ENCODE measurements at places on chromosomes 7 and 10.

DNA sequence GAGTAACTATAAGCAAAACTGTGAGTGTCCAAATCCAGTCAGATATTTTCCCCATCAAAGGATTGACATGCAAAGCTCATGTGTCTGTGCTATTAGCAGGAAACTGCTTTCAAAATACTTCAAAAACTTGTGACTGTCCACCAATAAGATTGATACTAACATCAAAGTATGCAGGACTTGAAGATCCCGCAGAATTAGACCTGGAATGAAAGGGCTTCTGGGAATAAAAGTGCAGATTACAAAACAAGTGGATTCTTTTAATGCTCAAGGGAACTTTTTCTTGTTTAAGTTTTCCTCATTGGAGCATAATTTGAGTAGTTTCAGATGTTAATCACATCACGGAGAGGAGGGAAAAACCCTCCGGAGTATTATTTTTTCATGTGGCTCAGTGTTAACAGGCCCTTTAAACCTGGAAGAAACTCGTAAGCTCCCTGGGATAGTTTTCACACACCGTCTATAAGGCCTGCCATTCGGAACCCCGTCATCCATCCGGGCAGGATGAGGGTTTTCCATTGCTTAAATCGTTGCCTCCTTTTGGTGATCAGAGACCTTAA, 33.9 kb upstream of the MKX start:
- no peak overlapping the region for H3K27ac ChIP-seq
- H3K27me3 ChIP-seq = peaks cover 15% of the 10 kb centered on the region
- no peak overlapping the region for H3K4me3 ChIP-seq
- no peaks in the 10 kb centered on the region for H3K4me1 ChIP-seq

DNA sequence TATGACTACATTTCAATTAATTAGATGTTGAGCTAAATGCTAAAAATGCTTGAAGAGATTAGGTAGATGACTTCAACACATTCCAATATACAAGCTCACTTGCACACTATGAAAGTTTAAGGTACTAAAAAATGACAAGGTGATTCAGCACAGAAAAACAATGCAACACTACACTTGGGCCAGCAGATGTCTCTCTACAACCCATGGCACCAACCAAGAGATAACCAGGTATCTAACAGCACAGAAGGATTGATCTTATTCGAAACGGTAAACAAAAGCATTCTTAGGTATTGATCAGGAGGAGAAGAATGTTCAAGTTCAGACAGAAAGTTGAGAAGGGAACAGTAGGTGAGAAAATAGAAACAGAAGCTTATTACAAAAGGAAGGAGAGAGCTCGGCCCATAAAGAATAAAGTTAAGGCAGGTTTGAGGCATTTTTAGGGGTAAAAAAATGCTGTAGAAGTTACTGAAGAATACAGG, 248.2 kb upstream of the KLF14 start:
- H3K4me1 ChIP-seq = peaks cover 61% of the 10 kb centered on the region
- no peak for DNase-seq
- H3K27ac ChIP-seq = peak overlapping the region; percentile 15
- no peaks in the 10 kb centered on the region for H3K27me3 ChIP-seq
- H3K4me3 ChIP-seq = no peak overlapping the region
- peaks cover 6% of the 10 kb centered on the region for H3K36me3 ChIP-seq

GRCh38 chr7:332646-333392, 42.8 kb downstream of the FOXL3 start:
- H3K4me1 ChIP-seq = peaks cover 13% of the 10 kb centered on the region
- peak overlapping the region; percentile 50 for H3K27ac ChIP-seq
- peak overlapping the region; percentile 29 for H3K4me3 ChIP-seq
- H3K27me3 ChIP-seq = no peaks in the 10 kb centered on the region
- no peak for DNase-seq
- no peaks in the 10 kb centered on the region for H3K36me3 ChIP-seq

DNA sequence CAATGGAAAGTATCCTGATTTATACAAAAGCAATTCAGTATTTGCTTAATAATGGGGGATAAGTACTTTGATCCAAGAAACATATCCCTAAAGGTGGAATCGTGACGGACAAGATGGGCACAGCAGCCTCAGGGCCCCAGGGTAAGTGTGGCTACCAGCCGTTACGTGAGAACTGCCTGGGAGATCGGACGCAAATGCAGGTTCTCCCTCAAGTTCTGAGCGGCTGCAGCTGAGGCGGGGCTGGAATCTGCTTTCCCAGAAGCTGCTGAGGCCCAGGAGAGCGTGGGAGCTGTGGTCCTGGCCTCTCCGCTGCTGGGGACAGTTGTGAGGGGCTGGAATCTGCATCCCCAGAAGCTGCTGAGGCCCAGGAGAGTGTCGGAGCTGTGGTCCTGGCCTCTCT, 13.5 kb downstream of the FOXL3 start:
- no peaks in the 10 kb centered on the region for H3K36me3 ChIP-seq
- no peak overlapping the region for H3K4me3 ChIP-seq
- H3K27me3 ChIP-seq = peaks cover 27% of the 10 kb centered on the region
- H3K27ac ChIP-seq = no peak overlapping the region
- no peak for DNase-seq
- no peaks in the 10 kb centered on the region for H3K4me1 ChIP-seq

- H3K4me1 ChIP-seq = no peaks in the 10 kb centered on the region
- no peaks in the 10 kb centered on the region for H3K36me3 ChIP-seq
- no peak overlapping the region for H3K4me3 ChIP-seq
These were observed 39.9 kb upstream of the CC2D2B start for GRCh38 chr10:95867866-95868265.

- H3K4me1 ChIP-seq = no peaks in the 10 kb centered on the region
- no peaks in the 10 kb centered on the region for H3K27me3 ChIP-seq
- no peak overlapping the region for H3K27ac ChIP-seq
- no peak overlapping the region for H3K4me3 ChIP-seq
- no peak for DNase-seq
These were observed 367.7 kb upstream of the NPVF start for GRCh38 chr7:25595996-25596395.

DNA sequence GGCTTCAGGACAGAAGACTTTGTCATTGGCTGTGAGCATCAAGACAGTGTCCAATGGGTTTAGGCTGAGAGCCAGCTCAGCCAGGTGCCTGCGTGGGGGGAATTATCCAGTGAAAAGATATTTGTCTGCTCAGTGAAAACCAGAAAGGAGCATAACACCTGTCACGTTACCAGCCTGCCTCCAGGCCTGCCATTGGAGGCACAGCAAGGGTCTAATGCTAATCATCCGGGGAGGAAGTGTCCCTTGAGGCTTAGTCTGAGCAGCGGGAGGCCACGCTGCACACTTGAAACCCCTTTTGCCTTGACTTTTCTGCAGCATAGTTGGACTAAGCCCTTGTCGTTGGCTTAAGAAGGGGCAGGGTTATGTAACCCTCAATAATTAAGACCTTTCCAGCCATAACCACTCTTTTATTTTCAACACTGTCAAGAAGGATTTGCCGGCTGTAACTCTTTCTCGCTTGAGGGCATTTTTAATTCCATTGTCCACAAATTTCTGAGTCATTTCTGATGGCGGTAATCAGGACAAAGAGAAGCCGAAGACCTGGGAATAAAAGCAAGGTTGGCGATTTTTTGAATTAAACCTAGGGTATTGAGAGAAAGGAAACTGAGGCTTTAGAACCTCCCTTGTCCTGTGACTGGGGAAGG, 639.6 kb upstream of the FOXK1 start:
- no peaks in the 10 kb centered on the region for H3K36me3 ChIP-seq
- no peak overlapping the region for H3K27ac ChIP-seq
- H3K4me1 ChIP-seq = no peaks in the 10 kb centered on the region
- no peak for DNase-seq

- DNase-seq = no peak
- H3K4me1 ChIP-seq = no peaks in the 10 kb centered on the region
- H3K4me3 ChIP-seq = no peak overlapping the region
- peaks cover 39% of the 10 kb centered on the region for H3K27me3 ChIP-seq
- H3K36me3 ChIP-seq = no peaks in the 10 kb centered on the region
These were observed 50.4 kb upstream of the ENO4 start for GRCh38 chr10:116798859-116799258.

DNA sequence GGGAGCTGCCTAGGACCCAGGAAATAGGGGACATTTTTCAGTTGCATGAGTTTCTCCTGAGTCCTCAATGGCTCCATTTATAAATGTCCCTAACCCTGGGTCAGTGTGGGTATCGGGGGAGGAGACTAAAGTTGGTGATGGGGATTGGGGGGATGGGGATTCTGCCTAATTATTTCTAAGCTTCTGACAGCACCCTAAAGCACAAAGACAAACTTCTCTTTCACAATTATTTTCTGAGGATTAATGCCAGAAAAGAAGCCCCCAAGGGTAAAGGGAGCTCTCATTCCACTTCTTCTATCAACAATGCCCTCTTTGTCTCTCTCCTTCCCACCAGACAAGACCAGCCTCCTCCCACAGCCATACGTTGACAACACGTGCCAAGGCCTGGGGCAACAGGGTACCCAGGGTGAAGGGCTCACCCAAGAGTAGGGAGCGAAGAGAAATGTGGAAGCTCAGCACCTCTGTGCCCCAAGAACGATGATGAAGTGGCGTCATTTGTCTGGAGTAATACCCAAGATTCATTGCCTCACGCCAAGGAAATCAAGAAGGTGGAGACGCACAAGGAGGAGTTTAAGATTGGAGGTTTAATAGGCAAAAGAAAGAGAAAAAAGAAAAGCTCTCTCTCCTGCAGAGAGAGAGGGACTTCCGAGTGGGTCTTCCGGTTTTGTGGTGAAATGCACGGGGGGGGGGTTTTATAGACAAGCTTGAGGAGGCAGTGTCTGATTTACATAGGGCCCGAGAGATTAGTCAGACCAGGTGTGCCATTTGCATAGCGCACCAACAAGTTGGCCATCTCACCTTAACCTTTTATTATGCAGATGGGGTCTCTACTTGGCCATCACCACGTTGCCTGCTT, 14.4 kb upstream of the GJC3 start:
- no peaks in the 10 kb centered on the region for H3K4me1 ChIP-seq
- no peaks in the 10 kb centered on the region for H3K36me3 ChIP-seq
- DNase-seq = no peak
- H3K4me3 ChIP-seq = no peak overlapping the region

DNA sequence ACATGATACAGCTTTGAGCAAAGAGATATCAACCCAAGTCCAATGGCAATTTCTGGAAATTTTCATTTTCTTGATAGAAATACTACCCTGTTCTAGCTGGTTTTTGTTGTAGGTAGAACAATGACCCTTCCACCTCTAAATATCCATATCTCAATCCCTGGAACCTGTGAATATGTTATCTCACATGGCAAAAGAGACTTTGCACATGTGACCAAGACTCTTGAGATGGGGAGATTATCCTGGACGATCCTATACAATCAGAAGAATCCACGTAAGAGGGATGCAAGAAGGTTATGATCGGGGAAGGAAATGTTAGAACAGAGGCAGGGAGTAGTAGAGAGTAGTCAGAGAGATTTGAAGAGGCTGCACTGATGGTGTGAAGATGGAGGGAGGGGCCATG, 124.9 kb downstream of the CCDC71L start:
- no peak overlapping the region for H3K27ac ChIP-seq
- no peak overlapping the region for H3K4me3 ChIP-seq
- no peaks in the 10 kb centered on the region for H3K27me3 ChIP-seq
- H3K4me1 ChIP-seq = no peaks in the 10 kb centered on the region

DNA sequence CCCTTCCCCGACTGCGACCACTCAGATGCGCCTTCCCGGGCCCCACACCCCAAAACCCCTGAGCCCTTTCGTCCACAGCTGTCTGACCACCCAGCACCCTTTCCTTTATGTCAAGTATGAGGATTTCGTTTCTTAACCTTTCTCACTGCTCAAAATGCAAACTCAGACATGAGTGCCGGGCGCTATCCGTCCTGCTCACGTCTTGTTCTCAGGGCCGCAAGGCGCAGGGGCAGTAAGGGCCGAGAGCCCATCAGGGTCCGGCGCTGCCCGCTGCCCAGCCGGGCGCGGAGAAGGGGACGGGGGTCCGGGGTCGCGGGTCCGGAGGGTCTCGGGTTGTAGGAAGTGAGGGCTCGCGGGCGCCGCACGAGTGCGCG, 670 bp upstream of the RBM33 start:
- peak overlapping the region; percentile 90 for H3K4me3 ChIP-seq
- peaks cover 11% of the 10 kb centered on the region for H3K4me1 ChIP-seq
- H3K27ac ChIP-seq = peak overlapping the region; percentile 96
- peaks cover 39% of the 10 kb centered on the region for H3K36me3 ChIP-seq

GRCh38 chr10:100085596-100085995, 3.9 kb upstream of the CPN1 start:
- no peak overlapping the region for H3K4me3 ChIP-seq
- no peak overlapping the region for H3K27ac ChIP-seq
- H3K27me3 ChIP-seq = no peaks in the 10 kb centered on the region

DNA sequence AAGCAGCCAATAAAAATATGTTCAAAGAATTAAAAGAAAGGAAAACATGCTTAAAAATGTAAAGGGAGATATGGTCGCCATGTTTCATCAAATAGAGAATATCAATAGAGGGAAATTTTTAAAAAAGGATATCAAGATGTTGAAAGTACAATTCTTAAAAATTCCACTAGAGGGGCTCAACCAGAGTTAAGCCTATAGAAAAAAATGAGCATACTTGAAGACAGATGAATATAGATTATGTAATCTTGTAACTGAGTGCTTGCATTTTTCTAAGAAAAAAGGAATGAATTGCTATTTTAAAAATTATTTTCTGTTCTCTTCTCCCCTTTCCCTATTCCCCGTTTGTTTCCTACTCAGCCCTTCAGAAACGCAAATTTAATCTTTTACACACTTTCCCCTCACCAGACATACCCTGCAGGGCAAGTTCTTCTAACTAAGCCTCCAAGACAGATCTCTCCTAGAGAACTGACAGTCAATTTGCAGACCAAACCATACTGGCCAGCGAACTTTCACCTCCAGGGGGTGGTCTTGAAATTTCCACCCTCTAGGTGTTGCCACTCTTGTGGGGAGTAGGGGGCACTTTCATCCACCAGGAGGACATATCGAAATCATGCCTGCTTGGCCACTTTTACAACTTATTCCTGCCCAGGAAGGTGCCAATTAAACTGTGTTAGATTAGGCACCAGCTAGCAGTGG, 67.7 kb downstream of the NSUN6 start:
- peaks cover 77% of the 10 kb centered on the region for H3K36me3 ChIP-seq
- H3K4me3 ChIP-seq = no peak overlapping the region
- no peaks in the 10 kb centered on the region for H3K4me1 ChIP-seq
- H3K27ac ChIP-seq = no peak overlapping the region

DNA sequence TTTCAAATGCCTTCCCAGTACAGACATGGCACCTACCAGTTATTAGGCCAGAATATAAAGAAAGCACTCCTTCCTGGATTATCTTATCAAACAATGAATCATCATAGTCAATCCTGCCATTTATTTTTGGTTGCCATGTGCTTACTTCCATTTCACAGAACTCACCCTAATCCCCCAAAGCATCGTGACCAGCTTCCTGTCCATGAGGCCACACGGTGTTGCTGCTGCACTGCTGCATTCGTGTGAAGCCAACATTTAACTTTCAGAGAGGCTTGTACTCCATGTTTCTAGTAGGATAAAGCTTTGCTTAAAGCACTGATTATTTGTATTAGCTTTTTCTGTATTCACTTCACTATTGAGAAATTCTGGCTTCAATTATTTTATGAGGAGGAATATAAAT, 14.4 kb downstream of the COL28A1 start:
- DNase-seq = no peak
- peaks cover 3% of the 10 kb centered on the region for H3K4me1 ChIP-seq
- no peaks in the 10 kb centered on the region for H3K36me3 ChIP-seq

Data from esophagus squamous epithelium (tissue), 5 donors.